Natural killer cell treated with Interleukin-12 subunit alpha and Interleukin-12 subunit beta and Interleukin-15 and Interleukin-18, amount 100 ng/mL, for 72 hours (primary cell): ENCODE measurements at places on chromosomes 6 and 20. TPM values are rescaled to one million over a fixed set of nuclear protein-coding genes. Genes with fewer than 3 reads are reported as not detected.

HSPA1L gene
- 1.7 TPM for total RNA-seq

DNA sequence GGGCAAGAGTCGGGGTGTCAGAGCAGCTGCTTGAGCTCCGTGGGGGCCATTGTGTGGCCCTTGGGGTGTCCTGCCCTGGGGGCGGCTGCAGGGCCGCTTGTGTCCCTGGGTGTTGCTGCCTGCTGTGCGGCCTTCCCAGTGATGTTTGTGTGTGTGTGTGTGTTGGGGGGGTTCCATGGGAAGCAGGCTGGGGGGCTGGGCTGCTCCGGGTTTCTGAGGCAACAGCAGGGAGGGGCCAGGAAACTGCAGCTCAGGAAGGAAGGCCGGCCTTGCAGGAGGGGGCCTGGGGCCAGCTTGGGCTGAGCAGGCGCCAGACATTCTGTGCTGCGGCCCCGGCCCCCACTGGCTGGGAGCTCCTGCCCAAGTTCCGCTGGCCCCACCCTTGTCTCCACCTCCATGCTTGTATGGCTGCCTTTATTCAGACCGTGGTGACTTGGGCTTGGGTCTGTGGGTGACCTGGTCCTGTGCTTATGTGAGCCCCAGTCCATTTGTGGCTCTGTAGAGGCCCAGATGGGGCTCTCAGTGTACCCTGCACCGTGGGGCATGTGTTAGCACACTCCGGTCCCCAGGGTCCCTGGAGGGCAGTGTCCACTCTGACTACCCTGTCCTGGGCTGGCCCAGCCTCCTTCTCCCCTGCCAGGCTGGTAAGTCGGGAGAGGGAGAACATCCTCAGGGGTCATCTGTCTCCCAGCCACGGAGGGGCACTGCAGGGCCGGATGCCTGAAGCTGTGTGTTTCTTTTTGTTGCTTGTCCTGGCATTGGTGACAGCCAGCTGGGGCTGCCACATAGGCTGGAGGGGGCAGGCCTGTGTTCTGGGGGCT, 4.6 kb upstream of the SOX18 start:
- no peak for DNase-seq

DNA sequence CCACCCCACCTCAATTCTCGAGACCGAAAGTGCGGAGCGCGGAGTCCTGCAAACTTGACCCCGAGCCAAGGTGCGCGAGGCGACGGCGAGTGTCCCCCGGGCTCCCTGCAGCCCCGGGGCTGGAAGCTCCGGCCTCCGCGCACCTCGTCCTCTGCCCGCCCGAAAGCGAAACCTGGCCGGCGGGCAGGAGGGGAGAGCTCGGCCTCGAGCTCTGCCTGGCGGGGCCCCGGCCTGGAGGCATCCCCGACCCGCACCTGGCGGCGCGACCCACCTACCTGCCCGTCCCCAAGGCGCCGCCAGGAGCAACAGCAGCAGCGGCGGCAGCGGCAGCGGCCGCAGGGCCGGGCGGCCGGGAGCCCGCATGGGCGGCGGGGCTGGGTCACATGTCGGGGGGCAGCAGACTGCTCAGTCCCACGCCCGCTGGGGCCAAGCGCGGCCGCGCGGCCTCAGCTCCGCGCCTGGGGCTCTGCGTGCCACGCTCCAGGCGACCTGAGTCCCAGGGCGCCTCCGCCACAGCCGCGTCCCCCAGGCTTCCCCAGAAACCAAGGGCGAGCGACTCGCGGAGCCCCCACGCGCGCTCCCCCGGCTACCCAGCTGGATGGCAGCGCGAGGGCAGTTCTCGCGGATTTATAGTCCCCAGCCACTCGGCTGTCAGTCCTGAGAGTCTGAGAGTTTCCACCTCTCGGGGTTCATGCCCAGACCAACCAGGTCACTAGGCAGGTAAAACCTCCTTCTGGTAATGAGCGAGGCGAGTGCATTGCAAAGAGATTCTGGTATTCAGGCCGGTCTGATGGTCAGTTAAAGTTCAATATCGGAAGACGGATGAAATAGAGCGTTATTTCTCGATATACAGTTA, at the start of gene IL20RA:
IL20RA (minus strand) TSS at position 600 of the 856 bp plus-strand sequence; CDS start at position 363, 237 bp downstream.
- DNase-seq = peak; percentile 61

DNA sequence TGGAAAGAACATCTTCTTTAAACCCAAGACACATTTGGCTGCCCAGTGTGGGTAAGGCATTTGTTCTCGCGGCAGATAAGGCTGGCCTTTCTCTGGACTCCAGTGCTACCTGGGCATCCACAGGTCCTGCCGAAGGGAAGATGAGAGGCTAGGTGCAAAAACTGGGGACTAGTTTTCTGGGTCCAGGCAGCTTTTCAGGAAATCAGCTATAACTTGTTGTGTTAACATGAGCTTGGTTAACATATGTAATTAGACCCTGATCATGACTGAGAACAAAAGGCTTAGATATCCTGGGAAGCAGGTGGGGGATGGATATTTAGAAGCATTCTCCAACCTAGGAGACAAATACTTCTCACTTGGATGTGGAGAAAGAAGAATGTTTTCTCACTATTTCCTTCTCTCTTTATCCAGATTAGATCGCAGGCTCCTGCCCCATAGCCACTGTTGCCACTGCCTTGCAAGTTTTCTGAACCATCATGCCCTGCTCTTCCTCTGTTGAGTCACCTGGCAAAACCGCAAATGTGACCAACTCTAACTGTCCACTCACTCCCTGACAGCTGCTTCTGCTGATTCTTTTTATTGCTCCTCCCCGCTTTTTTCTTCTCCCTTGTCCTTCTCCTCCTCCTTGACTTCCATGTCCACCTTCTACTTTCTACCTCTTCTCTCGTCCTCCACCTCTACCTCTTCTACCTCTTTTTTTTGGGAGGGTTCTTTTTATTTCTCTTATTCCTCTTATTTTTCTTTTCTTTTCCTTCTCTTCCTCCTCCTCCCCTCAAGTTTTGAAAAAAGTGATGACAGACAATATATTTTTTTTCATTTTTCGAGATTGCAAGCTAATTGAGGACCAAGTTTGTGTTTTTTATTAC, 258.1 kb downstream of the UTRN start:
- no peak for DNase-seq

DNA sequence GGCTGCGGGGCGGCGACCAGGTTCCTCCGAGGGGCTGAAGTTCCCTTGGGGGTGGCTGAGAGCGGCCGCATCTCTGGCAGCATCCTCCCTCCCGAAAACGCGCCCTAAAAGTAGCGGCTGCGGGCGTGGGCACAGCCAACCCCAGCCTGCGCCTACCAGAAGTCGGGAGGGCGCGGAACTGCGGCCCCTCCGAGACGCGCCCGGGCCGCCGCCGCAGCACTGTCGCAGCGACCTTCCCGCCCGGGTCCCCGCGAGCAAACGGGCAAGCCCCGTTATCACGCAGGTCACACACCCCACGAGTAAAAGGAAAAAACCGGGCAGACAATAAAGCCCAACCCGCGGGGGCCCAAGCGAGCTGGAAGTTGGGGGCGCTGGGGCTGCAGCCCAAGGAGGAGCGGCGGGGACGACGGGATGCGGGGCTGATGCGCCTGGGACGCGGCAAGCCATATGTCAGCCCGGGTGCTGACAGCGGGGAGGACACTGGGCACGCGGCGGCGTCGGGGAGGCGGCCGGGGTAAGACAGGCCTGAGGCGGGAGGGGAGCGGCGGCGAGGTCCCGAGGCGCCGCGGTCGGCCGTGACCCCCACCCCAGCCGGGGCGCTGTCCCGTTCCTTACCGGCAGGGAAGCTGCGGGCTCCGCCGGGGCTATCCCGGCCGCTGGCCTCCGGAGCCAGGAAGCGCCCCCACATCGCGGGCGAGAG, 659 bp downstream of the CEP85L start:
- peak; percentile 74 for DNase-seq

- no peak for DNase-seq
Observed at GRCh38 chr20:60693496-60694133, 558.4 kb upstream of the CDH4 start.

- no peak for DNase-seq
Observed at GRCh38 chr6:52503851-52504781, 72.7 kb downstream of the TRAM2 start.

OLIG3 gene
- 0.81 TPM for total RNA-seq

DNA sequence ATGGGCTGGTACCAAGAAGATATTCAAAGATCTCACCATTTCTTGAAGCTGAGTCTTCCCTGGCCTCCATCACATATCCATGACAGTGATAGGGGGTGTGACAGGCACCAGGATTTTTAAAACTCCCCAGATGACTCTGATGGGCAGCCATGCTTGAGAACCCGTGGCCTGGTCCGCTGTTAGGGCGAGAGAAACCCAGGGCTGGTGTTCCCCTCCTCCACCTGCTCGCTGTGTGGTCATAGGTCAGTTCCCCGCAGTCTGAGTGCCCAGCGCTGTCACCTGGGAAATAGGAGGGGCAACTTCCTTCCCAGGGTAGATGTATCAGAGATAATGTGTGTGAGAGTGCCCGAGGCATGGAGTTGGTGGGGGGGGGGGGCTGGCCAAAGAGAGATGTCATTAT, 50.9 kb downstream of the TMEM242 start:
- no peak for DNase-seq

GRCh38 chr20:48843057-48843806, 15.4 kb upstream of the PREX1 start:
- DNase-seq = no peak

DNA sequence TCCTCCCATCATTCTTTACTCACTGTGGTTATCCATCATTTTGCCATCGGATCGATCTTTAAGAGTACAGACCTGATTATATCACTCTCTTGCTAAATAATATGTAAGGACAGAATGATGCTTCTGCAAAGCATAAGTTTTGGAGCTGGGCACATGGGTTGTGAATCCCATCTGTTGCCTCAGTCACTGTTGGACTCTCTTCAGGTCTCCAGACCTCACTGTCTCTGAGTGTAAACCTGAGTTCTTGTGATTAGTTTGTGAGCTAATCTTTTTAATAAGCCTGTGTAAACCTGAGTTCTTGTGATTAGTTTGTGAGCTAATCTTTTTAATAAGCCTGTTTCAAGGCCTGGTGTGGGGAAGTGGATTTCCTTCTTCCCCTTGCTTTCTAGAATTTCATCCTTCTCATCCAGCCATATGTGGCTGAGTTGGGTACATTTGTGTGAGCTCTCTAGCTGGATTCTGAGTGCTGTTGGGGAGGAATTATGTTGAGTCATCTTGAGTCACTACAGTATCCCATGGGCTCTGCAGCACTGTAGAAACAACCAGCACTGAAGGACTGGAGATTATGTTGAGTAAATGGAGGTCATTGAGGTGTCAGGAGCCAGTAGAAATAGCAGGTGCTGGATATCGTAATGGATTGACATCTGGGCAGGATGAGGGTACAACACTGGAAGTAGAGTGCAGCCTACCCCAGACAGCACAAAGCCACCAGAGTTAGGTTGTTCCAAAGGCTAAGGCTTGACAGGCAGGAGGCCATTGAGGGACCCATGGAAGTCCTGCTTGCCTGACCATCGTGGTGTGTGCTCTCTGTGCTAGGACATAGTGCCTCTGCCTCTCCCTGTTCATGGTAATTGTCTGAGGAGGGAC, 52.4 kb downstream of the SCAND1 start:
- DNase-seq = no peak

- DNase-seq = no peak
Observed at GRCh38 chr6:167079853-167080297, 43.0 kb upstream of the CCR6 start.

GRCh38 chr6:162845972-162846371, 118.2 kb downstream of the PACRG start:
- DNase-seq = no peak

DNA sequence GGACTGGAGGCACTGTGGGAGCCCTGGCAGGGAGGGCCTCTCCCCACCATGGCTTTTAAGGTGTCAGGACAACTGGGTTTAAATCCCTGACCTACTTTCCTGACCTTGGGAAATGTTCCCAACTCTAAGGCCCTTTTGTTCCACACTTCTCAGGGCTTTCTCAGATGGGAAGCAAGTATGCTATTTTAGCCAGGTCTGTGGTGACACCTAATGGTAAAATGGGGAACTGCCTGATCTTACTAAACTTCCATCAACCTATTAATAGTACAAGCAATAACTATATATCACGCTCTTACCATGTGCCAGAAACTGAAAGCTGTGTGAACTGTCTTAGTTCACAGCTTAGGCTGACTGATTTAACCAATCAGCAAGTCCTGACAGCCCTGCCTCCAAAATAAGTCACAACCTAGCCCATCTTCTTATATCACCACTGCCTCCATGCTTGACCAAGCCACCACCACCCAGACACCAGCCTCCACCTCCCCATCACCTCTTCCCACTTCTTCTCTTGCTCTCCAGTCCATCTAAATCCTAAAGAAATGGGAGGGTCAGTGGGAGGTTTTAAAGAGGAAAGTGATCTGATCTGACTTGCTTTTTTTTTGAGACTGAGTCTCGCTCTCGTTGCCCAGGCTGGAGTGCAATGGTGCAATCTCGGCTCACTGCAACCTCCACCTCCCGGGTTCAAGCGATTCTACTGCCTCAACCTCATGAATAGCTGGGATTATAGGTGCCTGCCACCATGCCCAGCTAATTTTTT, 6.9 kb upstream of the BLCAP start:
- no peak for DNase-seq

BTN1A1 gene
- total RNA-seq = not detected

ZSCAN23 gene
- 0.40 TPM for total RNA-seq

DNA sequence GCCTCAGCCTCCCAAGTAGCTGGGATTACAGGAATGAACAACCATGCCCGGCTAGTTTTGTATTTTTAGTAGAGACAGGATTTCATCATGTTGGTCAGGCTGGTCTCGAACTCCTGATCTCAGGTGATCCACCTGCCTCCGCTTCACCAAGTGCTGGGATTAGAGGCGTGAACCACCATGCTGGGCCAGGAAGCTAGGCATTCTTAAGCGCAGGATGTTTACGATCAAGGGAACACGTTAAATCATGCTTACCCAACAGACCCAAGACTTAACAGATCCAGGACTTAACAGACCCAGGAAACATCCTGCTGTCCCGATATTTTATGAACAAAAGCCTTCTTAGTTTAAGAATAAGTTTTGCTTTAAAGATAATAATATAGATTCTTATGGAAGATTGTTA, 9.1 kb downstream of the PTGIS start:
- DNase-seq = no peak

NOP56 gene
- 981 TPM for total RNA-seq

DNA sequence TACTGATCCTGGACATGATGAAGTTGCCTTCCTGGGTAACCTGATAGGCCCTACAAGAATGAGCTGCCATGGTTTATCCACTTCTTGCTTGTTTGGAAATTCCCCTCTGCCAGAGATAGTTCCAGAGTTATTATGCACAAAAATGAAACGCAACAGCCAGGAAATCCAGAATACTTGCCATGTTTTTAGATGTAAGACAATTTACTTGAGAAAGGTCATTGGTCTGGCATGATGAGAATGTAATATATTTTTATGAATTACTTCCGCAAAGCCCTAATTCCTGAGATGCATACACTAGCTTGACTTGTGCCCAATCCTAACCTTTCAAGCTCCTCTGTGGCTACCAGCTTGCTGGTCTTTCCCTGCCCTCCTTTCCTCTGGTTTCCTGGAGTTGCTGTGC, 27.9 kb upstream of the NT5E start:
- DNase-seq = no peak

NOX3 gene
- not detected for total RNA-seq

MCCD1 gene
- total RNA-seq = not detected

GRCh38 chr20:20926222-20926905, 179.8 kb downstream of the LINC00237 start:
- DNase-seq = no peak

GRCh38 chr6:131761762-131762067, 46.1 kb upstream of the ENPP1 start:
- no peak for DNase-seq

HLA-DOA gene
- 22.1 TPM for total RNA-seq

CALHM6 gene
- 8.0 TPM for total RNA-seq

- no peak for DNase-seq
Observed at GRCh38 chr20:41169791-41170351, 32.5 kb downstream of the PLCG1 start.

GRCh38 chr6:79158856-79159516, 75.5 kb downstream of the HMGN3 start:
- DNase-seq = no peak
